Nucleus accumbens (tissue), 56 donors: ENCODE measurements at places on chromosomes 3 and 15.

DNA sequence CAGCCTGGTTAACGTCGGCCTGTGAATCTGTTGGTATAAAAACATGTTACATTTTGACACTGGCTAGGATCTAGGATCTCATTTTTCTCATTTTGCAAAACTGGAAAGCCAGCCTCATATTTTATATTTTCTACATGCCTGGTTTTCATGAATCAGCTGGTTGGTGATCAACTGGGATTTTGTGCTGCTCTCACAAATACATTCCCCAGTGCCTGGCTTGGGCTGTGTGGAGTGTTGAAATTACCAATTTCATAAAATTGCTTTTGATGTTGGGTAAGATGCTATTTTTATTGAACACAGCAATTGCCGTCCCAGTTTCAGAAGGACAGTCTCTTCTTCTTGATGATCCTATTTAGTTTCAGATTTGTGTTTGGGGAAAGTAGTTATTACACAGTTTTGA lies 604.3 kb downstream of the TAFA4 start:
- no peak for DNase-seq

- DNase-seq: no peak
Observed at GRCh38 chr3:88362428-88362827, 212.7 kb downstream of the C3orf38 start.

DNA sequence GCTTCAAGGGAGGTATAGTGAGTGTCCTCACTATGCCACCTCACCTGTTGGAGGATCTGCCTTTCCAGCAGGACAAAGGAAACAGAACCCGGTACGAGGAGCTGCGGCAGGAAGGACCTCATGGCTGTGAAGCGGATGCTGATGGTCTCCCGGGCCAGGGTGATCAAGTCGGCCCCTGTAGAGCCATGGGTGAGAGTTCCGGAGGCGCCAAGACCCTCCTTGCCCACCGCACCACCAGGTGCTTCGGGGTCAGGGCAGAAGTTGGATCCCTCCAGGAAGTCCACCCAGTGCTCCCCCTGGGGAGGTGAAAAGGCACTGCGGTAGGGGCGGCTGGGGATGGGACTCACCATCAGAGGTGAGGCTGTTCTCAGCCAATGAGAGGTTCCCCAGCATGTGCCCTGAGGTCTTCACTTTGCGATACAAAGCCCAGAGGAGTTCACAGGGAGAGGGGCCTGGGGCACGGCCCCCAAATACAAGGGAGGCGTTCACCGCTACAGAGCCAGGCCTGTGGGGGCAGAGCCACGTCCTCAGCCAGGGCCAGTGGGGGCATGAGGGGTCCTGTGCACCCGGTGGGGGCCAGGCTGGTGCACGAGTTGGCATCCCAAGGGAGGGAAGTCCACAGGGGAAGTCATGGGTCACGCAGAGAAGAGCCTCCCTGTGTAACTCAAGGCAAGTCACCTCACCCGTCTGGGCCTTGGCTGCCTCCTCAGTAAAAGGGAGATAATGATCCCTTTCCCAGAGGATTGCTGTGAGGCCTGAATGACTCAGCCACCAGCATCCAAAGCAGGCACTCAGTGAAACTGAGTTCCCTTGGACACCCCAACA lies 27.7 kb downstream of the C15orf39 start:
- no peak for DNase-seq

DNA sequence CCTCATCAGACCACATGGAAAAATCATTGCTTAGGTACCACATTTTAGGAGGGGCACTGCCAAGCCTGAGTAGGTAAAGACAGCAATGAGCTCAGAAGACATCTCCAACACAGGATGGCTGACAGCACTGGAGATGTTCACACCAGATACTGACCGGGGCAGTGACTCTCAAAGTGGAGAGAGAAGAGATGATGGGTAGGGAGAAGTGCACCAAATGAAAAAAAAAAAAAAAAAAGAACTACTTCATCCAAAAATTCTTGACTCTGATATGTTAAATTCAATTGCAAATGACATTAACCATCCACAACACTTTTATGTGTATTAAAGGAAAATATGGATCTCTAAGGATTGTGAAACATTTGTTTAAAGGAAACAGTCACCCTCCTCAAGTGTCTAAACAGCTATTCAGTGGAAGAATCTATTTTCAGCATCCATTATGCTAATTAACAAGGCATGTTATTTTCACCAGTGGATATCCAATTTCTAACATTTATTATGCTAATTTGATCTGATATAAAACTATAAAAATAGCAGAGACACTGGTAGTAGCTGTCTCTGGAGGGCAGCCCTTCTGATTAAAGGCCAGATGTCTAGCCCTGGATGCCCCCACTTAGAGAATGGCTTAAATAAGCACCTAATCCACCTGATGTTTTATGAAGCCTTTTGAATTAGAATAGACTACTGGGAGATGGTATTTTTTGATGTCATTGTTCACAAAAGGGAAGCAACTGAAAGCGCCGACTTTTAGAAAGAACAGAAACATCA lies 48.2 kb upstream of the VGLL4 start:
- DNase-seq: no peak

DNA sequence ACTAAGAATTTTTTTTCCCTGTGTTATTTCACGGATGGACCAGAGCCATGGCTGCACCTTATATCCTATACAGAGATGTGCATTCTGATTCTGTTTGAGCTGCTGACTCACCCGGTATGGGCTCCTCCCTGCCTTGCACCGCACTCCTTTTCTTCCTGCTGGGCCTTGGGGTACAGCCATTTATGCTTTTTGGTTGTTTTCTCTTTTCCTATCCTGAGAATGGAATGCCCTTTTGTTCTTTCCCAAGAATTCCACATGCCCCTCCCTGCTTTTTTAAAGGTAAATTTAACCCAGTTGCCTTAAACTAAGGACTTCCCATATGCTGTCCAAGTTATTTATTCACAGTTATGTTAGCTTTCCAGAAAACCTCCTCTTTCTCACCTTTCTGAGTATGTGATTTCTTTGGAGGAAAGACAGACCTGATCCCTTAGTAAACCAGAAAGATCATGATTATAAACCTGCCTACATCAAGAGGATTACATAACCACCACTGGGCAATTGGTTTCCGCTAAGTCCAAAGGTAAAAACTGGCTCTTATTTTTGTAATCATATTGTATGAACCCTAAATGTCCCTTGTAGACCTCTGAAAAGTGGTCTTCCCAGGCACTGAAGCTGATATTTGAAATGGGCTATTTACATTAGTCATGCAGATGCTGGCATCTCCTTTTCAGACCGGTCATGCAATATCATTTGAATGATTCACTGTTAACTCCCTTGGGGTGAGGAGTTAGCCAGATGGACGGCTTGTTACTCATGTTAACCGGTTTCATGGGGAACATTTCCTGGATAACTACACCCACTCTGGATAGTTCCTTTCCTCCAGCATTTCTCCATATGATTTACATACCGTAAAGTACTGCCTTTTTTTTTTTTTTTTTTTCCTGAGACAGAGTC lies 45.5 kb downstream of the TMOD3 start:
- DNase-seq: no peak

DNA sequence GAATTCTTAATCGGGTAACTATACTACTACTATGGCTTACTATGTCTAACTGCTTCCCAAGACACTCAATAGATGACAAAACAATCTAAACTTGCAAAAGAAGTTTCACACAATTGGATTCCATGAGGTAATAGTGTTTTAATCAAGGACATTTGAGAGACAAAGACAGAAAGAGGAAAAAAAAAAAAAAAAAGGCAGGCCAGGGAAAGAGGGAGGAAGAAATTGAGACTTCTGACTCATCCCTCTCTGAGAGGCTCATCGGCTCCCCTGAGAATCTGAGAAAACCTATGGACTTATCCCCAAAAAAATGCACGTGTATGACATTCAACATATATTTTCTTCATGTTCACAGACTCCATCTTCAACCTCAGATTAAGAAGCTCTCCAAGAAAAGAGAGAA lies 61.0 kb downstream of the SCAPER start:
- DNase-seq: no peak

DNA sequence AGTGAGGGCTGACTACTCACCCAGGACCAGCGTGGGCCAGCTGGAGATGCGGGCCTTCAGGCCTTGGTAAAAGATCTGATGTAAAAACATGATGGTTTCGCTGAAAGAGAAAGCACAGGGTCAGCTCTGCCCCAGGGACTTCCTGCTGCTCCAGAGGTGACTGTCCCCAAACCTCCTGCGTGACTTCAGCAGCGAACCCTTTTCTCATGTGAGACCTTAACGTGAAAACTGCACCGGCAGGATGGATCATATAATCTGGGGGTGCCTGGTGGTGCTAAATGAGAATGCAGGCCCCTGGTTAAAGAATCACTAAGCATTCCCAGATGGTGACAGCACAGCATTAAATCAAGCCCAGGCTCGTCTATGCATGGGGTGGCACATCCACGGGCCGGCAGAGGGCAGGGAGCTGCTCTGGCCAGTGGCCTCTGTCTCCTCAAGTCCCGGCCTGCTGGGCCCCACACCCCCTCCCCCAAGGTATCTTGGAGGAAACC lies 55.4 kb downstream of the RASGRF1 start:
- no peak for DNase-seq

DNA sequence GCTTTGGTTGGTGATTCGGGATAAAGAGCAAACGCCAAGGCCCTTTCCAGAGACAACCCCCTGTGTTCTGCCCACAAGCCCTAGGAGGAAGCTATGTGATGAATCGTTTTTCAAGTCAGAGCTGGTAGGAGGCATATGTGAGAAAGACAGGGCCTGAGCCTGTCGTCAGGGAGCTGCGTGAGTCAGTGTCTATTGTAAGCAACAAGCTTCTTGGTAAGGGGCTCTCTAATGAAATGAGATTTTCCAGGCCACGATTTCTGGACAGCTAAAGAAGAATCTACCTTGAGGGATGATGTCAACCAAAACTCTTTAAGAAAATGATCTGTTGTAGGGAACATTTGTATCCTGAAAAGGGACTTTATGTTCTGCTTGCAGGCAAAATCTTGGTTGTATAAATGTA lies 318.9 kb upstream of the IL12A start:
- DNase-seq: no peak

DNA sequence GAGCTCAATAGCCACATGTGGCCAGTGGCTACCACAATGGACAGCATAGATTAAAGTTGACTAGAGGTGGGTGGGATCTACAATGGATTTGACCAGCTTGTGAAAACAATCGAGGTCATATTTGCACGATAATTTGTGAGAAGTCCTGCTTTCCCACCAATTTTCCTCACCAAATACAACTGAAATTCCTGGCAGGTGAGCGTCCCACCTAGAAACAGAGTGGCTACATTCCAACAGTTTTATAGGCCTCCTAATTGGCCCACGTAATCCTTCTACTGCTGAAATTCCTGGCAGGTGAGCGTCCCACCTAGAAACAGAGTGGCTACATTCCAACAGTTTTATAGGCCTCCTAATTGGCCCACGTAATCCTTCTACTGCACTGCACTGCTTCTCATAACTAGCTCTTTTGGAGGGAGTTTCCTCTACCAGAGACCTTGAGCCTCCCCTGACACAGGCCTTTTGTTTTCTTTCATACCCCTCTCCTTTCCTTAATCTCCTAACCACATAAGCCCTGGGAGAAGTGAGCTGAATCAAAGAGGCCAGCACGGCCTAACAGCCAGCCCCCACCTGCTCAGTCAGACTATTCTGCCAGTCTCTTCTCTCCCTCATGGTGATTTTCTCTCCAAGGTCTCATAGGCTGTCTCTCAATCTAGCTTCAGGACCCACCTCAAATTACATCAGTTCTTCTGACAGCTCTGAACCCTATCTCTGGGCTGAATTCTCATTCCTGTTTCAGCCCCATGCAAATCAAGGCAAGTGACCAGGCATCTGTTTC lies 80.2 kb downstream of the BFSP2 start:
- no peak for DNase-seq
